ENCODE measurements at places on chromosomes 11 and 22.

DNA sequence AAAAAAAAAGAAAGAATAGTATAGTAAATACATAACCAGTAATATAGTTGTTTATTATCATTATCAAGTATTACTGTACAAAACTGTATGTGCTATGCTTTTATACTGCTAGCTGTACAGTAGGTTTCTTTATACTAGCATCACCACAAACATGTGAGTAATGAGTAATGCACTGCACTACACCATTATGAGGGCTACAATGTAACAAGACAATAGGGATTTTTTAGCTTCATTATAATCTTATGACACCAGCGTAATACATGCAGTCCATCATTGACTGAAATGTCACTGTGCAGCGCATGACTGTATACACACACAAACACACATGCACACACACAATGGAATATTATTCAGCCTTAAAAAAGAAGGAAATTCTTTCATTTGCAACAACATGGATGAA is 111.5 kb upstream of the ZBED5 start:
- no peak for DNase-seq

GRCh38 chr11:34425360-34425759 is 13.4 kb upstream of the CAT start:
- DNase-seq: no peak

GRCh38 chr11:68413591-68413999 is 47.0 kb upstream of the PPP6R3 start:
- no peak for DNase-seq

DNA sequence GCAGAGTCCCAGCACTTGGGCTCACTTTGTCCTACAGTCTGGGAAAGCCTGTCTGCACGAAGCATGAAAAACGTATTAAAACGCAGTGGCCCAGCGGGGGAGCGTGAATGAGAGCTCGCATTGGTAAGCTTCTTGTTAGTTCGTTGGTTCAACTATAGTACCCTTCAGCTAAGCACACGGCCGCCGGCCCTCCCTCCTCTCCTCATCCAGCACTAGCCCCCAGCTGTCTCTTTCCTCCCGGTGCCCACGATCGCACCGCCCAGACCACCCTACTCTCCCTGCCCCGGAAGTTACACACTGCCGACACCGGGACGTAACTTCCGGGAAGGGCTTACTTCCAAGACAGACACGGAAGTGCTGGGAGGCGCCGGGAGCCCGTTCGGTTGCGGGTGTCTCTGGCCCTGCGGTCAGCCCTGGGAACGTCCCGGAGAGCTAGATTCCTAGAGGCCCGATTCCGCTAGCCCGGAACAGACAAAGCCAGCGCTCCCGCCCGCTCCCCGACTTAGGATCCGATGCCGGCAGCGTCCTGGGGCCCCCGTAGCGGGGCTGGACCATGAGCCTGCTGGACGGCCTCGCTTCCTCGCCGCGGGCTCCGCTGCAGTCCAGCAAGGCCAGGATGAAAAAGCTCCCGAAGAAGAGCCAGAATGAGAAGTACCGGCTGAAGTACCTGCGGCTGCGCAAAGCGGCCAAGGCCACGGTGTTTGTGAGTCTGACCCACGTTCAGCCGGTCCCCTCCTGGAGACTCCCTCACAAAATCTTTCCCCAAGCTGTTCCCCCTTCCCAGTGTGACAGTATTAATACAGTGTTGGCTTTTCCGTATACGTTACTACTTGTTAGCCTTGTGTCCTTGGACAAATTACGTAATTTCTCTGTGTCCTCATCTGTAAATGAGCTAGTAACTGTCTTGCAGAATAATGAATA is at the start of gene TBRG1:
TBRG1 (plus strand) TSS at position 334 of the 921 bp plus-strand sequence; CDS start at position 554, 220 bp downstream.
- peak; percentile 91 for DNase-seq

GRCh38 chr11:33339247-33339646 is 82.1 kb downstream of the HIPK3 start:
- no peak for DNase-seq

DNA sequence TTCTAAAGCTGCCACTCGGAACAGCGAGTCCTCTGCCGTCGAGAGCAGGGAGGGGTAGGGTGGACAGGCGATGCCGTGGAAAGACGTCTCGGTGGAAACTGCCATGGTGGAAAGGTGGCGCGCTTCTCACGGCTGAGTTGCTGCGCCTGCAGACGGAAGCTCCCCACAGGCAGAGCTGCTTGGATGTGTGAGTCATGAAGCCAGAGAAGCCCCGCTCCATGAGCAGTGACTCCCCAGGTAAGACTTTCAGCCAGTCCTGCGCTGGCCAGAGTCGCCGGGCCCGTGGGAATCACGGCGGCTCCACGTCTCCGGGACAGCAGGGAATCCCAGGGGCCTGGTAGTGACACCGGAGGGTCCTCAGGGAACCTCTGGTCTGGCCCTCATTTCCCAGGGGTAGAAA is 4.0 kb upstream of the TRMU start:
- DNase-seq: no peak

DNA sequence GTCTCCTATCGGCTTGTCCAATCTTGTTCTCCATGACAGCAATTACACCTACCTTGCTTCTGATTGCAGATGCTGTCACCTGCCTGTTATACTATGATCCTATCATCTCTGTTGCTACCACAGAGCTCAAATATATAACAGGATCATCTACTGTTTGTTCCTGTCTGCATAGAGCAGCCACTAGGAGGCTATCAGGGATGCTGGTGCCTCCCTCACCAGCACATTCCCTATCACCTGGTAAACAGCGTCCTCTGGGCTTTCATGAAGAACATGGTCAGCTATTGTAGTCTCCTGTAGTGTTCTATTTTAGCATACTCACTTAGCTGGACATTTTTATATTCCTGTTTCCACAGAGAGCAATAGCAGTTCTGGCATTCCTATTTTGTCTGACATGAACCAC is 87.8 kb upstream of the FAT3 start:
- DNase-seq: no peak

GRCh38 chr22:19626042-19626587 is 88.2 kb upstream of the SEPTIN5 start:
- DNase-seq: no peak

DNA sequence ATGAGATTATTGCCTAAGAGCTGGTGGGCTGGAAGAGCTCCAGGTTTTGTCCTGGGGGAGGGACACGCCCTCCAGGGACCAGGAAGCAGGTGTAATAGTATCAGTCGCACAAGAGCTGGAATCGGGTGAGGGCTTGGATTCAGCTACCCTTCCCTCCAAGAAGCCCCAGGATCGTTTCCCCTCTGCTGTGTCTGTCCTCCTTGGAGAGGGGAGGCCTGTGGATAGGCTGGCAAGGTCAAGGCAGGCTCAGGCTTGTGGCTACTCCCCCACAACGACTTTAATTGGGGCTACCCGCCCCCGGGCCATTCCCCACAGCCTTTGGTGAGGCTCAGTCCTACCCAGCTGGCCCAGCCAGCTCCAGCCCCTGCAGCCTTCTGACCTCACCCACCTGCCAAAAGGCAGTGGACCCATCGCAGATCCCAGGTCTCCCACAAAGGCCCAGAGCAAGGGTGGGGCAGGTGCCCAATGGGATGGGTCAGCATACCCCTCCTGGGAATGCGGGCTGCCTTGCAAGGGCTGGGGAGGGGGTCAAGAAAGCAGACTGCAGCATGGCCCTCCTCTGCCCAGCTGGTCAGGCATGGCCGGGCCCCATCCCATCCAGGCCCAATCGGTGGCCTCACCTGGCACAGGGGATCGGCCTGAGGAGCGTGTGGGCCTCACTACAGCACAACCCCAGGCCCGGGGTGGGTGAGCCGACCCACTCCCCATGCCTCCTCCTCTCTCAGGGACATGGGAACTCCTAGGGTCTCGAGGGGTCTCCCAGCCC is 1.0 kb downstream of the CTSD start:
- DNase-seq: no peak

GRCh38 chr22:23089633-23090456 is 19.5 kb downstream of the GNAZ start:
- no peak for DNase-seq

DNA sequence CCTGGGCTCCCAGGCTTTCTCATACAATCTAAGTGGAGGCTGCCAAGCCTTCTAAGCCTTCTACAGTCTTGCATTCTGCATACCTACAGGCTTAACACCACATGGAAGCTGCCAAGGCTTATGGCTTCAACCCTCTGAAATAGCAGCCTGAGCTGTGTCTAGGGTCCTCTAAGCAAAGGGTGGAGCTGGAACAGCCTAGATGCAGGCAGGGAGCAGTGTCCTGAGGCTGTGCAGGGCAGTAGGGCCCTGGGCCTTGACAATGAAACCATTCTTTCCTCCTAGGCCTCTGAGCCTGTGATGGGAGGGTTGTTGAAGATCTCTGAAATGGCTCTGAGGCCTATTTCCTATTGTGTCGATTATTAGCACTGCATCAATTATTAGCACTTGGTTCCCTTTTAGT is 150.9 kb upstream of the GRK3 start:
- DNase-seq: no peak

DNA sequence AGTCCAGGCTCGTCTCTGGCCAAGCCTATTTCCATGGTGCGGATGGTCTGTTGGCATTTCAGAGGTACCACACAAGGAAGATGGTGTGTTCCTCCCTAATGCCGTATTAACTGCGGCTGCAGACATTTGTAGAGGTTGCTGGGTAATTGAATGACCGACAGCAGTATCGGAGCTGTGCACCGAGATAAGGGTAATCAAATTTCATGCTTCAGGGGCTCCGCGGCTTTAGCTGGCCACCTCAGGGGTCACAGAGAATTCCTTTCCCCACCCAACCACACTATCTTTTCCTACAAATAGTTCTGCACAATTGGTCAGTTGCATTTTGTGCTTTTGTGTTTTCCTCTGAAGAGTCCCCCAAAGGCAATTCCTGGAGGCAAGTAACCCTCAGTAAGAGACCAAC is 297.4 kb downstream of the OPCML start:
- no peak for DNase-seq

DNA sequence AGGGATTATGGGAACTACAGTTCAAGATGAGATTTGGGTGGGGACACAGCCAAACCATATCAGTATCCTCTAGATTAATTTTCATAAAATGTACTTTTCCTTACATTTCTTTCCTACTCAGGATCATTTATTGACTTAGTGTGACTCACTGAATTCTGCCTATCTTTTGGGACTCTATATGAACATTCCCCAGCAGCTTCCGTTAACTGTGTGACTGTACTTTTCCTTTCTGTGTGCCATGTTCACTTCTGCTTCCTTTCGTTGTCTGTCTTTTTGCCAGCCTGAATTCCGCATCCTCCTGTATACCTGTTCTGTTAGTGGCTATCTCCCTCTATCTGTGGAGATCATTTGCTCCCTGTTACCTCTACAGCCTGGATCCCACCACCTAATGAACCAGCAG is 48.8 kb downstream of the SPECC1L start:
- DNase-seq: no peak

DNA sequence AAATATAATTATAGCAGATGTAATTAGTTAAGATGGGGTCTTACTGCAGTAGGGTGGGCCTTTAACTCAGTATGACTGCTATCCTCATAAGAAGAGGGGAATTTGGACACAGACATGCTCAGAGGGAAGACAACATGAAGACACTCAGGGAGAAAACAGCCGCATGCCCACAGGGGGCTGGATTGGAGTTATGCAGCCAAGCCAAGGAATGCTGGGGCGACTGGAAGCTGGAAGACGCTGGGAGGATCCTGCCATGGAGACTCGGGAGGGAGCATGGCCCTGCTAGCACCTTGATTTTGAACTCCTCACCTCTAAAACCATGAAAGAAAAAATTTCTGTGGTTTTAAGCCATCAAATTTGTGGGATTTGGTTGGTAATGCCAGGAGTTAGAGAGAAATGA is 40.9 kb downstream of the PANX1 start:
- DNase-seq: no peak

DNA sequence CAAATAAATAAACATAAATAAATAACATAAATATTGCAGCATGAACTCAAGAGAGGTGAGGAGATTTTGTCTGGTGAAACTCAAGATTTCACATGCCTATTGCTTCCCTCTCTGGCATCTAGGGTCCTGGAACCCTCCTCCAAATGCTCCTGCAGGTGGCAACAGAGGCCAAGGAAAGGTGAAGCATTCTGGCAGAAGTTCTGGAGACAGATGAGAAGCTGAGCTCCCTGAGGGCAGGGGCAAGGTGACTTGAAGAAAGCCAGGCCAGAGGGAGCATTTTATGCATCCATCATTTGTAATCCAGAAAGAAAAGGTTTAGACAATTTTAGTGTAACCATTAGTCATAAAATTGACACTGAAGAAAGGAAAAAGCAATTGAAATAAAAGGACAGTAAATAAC is 64.9 kb downstream of the ENDOD1 start:
- no peak for DNase-seq

GRCh38 chr11:6079463-6079862 is 28.0 kb upstream of the OR56B4 start:
- DNase-seq: no peak
